ENCODE measurements at places on chromosomes 2 and 18. TPM values are rescaled to one million over a fixed set of nuclear protein-coding genes. Genes with fewer than 3 reads are reported as not detected.

GRCh38 chr2:1691366-1691765 lies 52.9 kb downstream of the PXDN start:
- no peak overlapping the region for H3K27ac ChIP-seq
- H3K4me1 ChIP-seq: no peaks in the 10 kb centered on the region

- no peak overlapping the region for H3K4me3 ChIP-seq
- H3K36me3 ChIP-seq: peaks cover 10% of the 10 kb centered on the region
- H3K4me1 ChIP-seq: no peaks in the 10 kb centered on the region
- no peak for DNase-seq
- peaks cover 3% of the 10 kb centered on the region for H3K27me3 ChIP-seq
Observed at GRCh38 chr2:284896-285492, 2.9 kb downstream of the ALKAL2 start.

DNA sequence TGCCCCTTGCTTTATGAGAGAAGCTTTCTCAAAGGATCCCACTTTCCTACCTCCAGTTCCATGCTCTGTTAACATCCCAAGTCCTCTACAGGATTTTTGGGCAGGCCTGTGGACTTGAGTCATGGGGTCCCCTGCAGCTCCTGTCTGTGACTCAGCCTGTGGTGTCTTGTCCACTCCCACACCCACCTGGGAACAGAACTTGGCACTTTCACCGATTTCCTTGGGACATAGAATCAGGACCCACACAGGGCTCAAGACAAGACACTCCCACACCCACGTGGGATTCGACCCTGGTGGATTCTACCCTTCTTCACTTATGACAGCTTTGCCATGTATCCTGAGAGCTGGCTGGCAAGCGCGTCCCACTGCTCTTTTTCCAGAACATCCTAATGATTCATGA lies 30.7 kb upstream of the HDAC4 start:
- H3K36me3 ChIP-seq: no peaks in the 10 kb centered on the region
- no peak overlapping the region for H3K27ac ChIP-seq
- no peaks in the 10 kb centered on the region for H3K4me1 ChIP-seq
- no peak overlapping the region for H3K4me3 ChIP-seq
- H3K27me3 ChIP-seq: no peaks in the 10 kb centered on the region

GRCh38 chr2:231929961-231930592 lies 3.9 kb upstream of the NPPC start:
- H3K4me1 ChIP-seq: peaks cover 26% of the 10 kb centered on the region
- H3K4me3 ChIP-seq: no peak overlapping the region
- peaks cover 6% of the 10 kb centered on the region for H3K27me3 ChIP-seq
- no peaks in the 10 kb centered on the region for H3K36me3 ChIP-seq
- DNase-seq: peak; percentile 56

Gene MROH2A
- total RNA-seq: not detected

Gene LRRTM1
- 0.31 TPM for total RNA-seq

All from right atrium auricular region (tissue), 2 donors.